Thoracic aorta (tissue), 2 donors: ENCODE measurements at places on chromosomes 1 and 21. TPM values are rescaled to one million over a fixed set of nuclear protein-coding genes. Genes with fewer than 3 reads are reported as not detected.

The VWA5B1 gene
- total RNA-seq, result not detected

The MRPL9 gene
- 47.9 TPM for total RNA-seq

The ATP1A4 gene
- total RNA-seq, result 1.1 TPM

The F11R gene
- total RNA-seq, result 19.1 TPM

The TMEM222 gene
- 31.5 TPM for total RNA-seq

The UTS2 gene
- total RNA-seq, result not detected

The SLC35E2B gene
- total RNA-seq, result 37.2 TPM

The FAM3B gene
- 1.5 TPM for total RNA-seq
